ENCODE measurements at places on chromosomes 2 and 18.

GRCh38 chr2:113175042-113175628 is 1.4 kb downstream of the PSD4 start:
- DNase-seq: no peak

GRCh38 chr2:38619458-38620164 is 16.9 kb upstream of the HNRNPLL start:
- DNase-seq: no peak

GRCh38 chr2:154827286-154827685 is 128.8 kb downstream of the KCNJ3 start:
- DNase-seq: no peak

DNA sequence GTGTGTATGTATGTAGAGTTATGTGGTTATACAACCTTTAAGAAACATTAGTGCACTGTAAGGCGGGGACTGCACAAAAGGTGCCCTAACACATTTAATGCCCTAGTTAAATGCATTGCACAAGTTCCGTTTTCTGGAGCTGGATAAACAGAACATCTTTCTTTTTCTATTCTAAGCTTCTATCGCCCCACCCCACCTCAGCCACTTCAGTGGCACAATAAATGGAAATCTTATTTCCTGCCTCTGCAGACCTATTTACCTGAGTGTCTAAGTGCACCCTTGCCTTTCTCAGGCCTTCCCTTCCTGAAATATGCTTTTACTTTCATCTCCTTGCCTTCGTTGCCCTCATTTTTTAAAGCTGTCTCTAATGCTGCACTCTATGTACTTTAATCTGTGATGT is 123.5 kb downstream of the TANC1 start:
- DNase-seq: no peak

- no peak for DNase-seq
Measured at GRCh38 chr2:238238311-238238765, 1.5 kb downstream of the HES6 start.

GRCh38 chr2:24354957-24355356 is 5.4 kb downstream of the ITSN2 start:
- no peak for DNase-seq

DNA sequence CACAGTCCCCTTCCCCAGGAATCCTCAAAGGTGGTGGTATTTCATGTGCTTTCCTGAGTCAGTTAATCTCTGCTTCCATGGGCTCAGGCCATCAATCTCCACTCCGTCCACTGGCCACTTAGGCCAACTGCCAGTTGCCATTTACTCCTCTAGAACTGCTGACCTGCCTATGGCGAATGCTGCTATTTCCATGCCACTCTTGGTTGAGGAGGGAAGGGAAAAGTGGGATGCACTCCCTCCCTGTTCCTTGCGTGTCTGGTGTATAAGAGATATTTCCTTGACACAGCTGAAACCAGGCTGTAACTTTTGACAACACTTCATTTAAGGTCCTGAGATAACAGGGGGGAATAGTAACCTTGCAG is 261.5 kb downstream of the MREG start:
- no peak for DNase-seq

DNA sequence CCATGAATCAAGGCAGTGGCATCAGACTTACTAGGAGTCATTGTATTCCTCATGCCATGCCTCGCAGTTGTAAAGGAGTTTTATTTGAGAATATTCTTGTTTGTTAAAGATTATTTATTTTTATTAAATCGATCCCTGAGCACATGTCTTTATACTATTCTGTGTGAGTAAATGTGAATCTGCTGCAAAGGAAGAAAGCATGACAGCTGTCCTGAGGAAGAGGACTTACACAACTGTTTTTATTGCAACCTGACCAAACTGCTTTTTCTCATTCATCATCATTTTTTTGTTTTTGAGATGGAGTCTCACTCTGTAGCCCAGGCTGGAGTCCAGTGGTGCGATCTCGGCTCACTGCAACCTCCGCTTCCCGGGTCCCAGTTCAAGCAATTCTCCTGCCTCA is 34.1 kb downstream of the INO80D start:
- DNase-seq: no peak

DNA sequence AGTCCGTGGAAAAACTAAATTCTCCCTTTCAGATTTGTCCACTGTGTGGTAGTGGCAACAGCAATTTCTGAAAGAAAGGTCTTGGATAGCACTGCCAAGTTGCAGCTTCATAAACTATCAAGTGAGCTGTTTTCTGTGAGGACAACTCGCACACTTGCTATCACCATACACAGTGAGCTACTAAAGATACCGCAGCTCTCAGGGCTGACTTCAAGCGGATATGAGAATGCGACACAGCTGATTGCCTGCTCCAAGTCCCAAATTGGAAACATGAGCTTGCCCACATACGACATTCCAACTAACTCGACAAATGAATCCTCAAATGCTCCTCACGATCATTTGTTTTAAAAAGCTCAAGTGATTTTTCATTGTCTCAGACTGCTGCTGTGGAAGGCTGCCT is 46.2 kb downstream of the E2F6 start:
- DNase-seq: no peak

DNA sequence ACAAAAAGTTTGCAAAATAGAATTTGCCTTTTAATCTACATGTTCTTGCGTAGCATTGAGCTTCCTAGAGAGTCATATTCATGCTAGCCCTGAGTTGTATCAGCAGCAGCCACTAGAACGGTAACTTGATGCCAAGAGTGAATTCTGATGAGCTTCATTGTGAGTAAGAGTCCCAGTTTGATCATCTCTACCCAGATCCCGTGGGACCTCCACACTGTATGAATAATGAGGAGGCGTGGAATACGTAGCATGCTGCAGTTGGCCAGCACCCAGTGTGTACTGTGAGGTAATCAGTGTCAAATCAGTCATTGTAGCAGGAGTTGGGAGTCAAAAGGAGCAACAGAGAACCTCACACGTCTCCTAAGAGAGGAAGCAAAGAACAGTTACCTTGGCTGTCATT is 197.9 kb downstream of the NEDD4L start:
- DNase-seq: peak; percentile 47
